ENCODE measurements at places on chromosomes 6 and 20.

DNA sequence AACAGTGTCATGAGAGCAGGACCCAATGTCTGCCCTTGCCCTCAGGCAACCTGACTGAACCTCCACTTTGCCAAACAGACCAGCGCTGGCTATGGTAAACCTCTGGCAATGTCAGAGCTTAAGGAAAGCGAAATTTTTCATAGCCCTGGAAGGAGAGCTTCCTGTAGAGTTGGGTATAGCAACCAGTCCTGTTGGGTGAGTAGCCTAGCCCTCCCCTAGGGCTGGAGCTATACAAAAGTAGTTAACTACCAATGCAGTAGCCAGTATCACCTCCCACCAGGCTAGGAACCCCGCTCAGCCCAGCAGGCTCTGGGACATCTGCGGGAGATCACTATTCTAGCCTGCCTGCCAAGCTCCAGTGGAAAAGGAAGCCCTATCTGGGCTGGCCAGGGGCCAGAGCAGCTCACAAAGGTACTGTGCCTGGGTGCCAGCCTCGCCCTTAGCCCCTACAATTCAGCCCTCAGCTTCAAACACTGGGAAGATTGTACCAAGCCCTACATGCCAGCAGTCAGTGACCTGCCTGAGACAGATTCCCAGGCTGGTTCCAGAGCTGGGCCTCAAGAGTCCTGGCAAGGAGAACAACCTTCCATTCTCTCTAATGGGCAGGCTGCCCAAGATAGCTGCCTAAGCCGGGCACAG is 7.9 kb downstream of the WFDC3 start:
- DNase-seq = no peak

DNA sequence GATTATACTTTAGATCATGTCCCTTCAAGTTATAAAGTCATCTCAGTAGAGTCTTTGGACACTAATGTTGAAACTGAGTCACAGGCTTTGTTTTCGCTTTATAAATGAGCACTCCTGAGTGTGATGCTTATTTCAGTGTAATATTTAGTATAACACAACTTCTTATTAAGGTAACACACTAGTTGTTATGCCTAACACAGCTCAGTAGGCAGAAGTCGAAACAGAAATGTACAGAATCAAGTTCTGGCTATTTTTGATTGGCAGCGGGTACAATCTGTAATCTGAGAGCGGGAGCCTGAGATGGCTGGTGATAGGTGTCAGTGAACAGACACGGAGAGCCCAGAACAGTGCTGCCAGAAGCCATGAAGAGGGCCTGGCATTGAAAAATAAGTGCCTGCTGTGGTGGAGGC is 11.4 kb downstream of the HECA start:
- DNase-seq = no peak

GRCh38 chr6:45822873-45823272 is 192.8 kb downstream of the CLIC5 start:
- no peak for DNase-seq

DNA sequence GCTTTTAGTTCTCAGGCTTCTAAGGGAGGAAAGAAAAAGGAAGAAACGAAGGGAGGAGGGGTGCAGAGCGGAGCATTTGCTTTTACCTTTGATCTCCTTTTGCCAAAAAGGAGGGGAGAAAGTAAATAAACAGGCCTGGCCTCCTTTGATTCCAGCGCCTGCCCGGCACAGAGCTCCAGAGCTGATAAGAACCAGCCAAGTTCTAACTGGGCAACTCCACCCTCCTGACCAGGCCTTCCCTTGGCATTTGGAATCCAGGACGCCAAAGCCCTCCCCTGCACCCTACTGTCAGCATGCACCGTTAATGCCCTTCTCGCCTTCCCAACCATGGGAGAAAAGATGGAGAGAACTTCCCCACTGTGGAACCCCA is 120.8 kb upstream of the PTPN1 start:
- DNase-seq = no peak

DNA sequence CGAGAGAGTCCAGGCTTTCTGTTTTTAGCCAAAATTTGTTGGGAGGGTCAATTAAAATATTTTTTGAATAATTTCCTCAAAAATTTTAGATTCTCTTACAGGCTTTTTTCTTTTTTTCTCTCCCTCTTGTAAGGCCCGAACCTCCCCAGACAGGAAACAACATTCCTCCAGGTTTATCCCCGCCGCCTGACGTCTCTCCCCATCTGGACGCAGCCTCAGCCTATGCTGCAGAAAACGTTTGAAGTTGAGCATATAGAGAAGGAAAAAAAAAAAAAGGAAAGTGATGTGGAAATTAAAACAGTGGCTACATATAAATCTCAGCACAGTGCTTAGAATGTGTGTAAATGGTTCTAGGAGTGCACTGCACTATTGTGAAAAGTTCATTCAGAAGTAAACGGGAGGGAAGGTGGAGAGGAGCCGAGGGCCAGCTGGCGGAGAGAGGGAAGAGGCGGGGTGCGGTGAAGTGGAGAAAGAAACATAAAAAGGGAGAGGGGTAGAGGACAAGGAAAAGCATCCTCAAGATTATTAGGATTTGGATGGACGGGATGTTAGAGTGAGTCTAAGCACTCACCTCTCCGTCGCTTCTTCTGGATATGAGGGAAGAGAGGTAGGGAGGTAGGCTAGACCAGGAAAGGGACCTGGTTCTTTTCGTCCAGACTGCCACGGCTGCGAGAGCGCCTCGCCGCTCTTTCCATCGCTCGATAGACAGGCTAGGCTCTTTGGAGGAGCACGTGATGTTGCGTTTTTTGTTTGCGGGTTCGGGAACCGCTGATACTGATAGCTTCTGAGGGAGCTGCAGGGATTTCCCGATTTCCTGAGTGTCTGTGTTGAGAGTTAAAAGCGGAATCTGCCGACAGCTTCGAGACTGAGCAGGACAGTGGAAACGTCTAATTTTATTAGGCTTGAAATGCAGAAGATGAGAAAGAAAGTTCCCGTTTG is 98.7 kb downstream of the TRIM27 start:
- no peak for DNase-seq

- peak; percentile 80 for DNase-seq
Measured at GRCh38 chr20:57628047-57628961, 8.1 kb upstream of the ZBP1 start.

GRCh38 chr6:160417146-160417545 is 69.0 kb downstream of the SLC22A3 start:
- no peak for DNase-seq

GRCh38 chr6:37765182-37765775 is 54.2 kb upstream of the ZFAND3 start:
- no peak for DNase-seq

- no peak for DNase-seq
Measured at GRCh38 chr20:32570401-32571190, 14.5 kb downstream of the NOL4L start.

- DNase-seq = no peak
Measured at GRCh38 chr20:53306192-53306805, 287.3 kb downstream of the ZNF217 start.

DNA sequence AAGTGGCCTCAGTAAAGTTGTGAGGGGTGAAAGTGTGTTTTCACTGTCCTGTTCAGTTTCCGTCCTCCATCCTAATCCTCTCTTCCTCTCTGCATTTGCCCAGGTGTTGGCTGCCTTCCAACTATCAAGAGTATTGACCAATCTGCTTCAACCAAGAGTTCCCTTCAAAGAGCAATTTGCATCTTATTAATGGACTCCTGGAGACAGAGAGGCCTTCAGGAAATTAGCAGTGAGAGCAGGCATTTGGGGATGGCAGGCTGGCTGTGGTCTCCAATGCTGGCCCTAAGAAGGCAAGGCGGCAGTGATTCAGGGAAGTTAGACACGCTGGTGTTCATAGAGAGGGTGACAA is 77.2 kb downstream of the GPR6 start:
- no peak for DNase-seq

DNA sequence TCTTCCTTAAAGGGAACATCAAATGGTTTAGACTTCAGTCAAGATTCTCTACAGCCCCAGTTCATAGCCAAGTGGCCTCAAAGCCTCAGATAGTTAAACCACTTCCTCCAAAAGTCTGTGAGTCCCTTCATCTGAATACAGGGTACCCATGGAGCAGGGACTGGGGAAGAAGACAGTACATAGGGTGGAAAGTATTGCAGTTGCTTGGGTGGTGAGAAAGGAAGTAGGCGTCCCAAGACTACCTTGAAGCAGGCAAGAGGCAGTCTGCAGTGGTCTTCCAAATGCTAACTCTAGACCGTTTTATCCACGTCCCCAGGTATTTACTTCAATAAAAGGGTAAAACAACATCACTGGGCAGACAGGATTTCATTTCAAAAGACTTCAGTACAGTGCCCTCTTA is 2.0 kb downstream of the FYN start:
- no peak for DNase-seq

GRCh38 chr6:36735110-36736071 is 37.8 kb downstream of the RAB44 start:
- DNase-seq = peak; percentile 93

DNA sequence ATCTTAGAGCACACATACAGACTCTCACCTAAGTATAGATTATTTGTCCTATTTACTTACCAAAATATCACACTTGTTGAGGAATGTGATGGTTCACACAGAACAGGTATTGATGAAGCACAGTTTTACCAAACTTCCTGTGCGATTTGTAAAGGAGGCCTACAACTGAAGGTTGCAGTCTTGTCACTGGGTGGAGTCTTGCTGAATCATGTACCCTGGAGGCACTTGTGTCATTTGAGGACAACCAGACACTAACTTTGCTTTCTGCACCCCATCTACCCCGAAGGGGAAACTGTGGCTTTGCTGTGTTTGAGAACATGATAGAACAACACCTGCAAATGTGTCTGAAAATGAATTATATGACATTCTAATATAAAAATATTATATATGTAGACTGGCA is 32.4 kb upstream of the HINT3 start:
- DNase-seq = no peak

DNA sequence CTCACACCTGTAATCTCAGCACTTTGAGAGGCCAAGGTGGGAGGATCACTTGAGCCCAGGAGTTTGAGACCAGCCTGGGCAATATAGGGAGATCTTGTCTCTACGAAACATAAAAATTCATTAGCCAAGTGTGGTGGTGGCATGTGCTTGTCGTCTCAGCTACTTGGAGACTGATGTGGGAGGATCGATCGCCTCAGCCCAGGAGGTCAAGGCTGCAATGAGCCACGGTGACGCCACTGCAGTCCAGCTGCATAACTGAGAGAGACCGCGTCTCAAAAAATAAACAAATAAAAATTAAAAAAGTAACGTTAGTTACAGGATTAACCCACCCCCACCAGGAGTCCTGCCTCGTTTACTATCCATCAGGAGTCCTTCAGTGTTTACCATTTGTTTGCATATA is 345.1 kb downstream of the BTBD3 start:
- no peak for DNase-seq

DNA sequence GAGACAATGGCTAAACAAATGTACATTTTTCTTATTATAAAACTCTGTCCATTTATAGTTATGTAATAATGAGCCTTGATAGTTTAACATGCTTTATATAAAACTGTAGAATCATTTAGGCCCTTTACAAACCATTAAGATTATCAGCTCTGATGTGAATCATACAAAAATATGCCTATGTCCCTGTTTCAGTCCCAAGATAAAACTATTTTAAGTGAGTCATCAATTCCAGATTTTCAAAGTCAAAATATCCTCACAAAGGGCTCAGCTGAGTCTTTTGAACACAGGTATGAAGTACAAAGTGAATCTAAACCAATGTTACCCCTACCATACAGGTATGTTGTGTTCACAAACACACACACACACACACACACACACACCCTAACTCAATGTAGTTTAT is 88.0 kb downstream of the PTPRK start:
- peak; percentile 45 for DNase-seq

DNA sequence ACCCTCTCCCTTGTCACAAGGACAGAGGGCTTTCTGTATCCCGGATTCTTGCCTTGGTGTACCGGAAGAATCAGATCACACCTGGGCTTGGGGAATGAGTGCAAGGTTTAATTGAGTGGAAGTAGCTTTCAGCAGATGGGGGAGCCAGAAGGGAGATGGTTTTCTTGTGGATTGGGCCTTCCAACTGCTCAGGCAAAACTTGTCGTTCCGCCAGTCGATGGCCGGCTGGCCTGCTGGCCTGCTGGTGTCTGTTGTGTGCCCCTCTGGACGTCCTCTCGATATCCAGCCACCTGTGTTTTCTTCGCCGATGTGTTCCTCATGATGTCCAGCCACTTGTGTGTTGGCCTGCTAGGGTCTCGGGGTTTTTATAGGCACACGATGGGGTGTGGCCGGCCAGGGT is 168.1 kb downstream of the CDKAL1 start:
- no peak for DNase-seq

DNA sequence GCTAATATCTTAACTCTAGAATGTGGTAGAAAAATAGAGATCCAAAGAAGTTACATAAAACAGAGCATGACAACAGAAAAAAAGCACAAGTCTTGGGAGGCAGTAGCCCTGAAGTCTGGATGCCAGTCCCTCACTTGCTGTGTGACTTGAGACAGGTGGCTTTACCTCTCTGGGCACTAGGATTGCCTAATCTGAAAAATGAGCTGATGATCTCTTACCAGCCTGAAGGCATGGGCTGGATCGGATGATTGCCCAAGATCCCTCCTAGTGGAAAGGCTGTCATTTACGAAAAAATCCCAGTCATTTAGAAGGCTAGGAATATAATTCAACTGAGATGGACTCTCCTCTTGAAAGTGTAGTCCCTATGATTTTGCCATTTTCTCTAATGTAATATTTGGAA is 10.9 kb upstream of the GCM1 start:
- DNase-seq = peak; percentile 20

GRCh38 chr6:64694356-64694755 is 1012.7 kb downstream of the EYS start:
- DNase-seq = no peak

DNA sequence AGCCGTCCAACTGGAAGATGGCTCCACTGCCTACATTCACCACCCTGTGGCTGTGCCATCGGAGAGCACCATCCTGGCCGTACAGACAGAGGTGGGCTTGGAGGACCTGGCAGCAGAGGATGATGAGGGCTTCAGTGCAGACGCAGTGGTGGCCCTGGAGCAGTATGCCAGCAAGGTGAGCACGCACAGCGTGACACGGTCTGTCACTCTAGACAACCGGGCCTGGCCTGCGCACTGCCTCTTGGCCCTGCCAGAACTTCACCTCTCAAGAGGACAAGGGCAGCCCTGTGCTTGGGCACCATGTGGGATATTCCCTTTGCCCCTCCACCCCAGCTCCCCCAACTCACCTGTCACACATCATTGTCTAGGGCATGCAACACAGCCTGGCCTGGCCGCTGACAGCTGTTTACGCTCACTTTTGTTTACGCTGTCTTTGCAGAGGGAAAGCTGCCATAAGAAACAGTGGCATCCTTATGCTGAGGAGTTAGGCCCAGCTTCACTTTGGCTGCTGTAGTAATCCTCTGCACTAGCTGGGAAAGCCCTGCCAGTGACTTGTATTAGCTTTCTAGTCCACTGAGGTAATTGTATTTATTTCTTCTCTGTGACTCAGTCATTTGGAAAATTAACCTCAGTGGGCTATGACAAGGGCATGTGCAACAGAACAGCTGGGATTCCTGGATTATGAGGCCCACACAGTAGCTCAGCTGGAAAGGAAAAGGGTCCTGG is 9.8 kb upstream of the DEF6 start:
- DNase-seq = no peak

GRCh38 chr6:149696901-149697300 is 21.0 kb downstream of the LATS1 start:
- peak; percentile 40 for DNase-seq

DNA sequence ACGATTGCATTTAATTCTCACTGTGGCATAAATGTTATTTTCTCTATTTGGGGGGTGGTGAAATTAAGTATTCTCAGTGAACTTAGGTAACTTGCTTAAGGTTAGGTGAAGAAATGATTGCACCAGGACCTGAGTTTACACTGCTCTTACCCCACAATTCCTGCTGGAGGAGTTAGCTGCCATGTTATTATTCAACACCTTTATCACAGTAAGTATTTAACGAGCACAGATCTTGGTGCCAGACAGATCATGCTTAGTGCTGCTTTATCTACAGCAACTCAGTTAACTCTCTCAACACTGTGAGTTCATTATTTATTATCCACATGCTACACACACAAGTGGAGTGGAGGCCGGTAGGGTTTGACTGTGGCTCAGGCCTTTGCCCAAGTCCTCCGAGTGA is 249.7 kb downstream of the TMEM242 start:
- no peak for DNase-seq

All from GM03348 (cell line).